T-helper 22 cell (primary cell): ENCODE measurements at places on chromosomes 11 and 22.
A peak's percentile ranks its signal among the peaks of the same experiment; 100 is the strongest.

- no peak for DNase-seq
These were observed 742.9 kb downstream of the LRRC4C start for GRCh38 chr11:40716344-40717130.

- no peak for DNase-seq
These were observed 52.8 kb downstream of the BCR start for GRCh38 chr22:23233084-23233531.

- no peak for DNase-seq
These were observed 32.2 kb upstream of the PTPRJ start for GRCh38 chr11:47948137-47948536.

DNA sequence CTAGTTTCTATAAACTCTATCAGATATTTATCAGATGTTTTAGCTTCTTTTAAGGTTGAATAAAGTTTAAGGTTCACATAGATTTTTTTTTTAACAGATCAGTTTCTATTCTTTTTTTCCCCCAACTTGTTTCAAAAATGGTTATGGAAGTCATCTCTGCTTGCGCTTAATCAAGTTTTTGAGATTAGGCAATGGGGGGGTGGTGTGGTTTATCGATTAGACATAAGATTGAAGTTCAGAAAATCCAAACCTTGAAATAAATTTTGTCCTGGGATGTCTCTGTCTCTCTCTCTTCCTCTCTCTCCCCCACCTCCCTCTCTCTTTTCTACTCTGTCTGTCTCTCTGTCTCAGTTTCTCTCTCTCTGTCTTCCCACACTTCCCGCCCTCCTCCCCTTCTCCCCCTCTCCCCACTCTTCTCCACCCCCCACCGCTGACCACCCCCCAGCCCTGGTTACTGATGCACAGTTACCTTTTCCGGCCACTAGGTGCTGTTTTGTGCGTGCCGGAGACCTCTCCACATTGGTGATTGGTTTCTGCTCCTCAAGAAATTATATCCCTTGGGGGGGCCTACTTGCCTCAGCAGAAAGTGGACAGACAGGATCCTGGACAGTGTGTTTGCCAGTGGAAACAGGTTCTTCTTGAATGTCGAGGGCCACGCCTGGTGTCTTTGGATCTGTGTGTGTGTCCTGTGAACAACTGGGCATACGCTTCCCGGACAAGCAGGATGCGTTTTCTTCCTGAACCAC is 29.7 kb upstream of the ANO1 start:
- DNase-seq = no peak

DNA sequence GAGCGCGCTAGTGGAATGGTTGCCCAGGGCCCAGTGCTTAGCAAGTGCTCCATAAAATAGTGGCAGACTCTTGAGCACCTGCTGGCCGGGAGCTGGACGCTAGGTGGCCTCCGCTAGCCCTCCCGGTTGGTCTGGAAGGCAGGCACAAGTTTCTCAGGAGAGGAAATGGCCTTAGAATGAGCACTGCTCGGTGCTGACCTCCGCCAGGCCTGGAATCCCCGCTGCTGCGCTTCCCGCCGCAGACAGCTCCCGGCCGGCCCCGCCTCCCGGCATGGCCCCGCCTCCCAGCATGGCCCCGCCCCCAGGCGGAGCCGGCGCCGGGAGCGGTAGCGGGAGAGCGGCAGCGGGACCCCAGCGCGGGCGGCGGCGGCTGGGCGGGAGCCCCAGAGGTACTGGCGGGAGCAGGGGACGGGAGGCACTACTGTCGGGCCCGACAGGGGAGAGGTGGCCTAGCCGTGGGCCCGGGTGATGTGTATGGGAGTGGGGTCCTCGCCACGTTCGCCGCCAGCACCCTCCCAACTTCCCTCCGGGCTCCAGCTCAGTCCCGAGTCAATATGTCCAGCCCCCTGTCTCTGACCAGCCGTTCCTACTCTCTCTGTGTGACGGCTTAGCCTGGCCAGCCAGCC is at the start of gene SIPA1:
TSS of gene SIPA1 (plus strand) at position 308 of the 626 bp plus-strand sequence. CDS start 2,821 bp downstream, outside the sequence.
- peak; percentile 61 for DNase-seq

DNA sequence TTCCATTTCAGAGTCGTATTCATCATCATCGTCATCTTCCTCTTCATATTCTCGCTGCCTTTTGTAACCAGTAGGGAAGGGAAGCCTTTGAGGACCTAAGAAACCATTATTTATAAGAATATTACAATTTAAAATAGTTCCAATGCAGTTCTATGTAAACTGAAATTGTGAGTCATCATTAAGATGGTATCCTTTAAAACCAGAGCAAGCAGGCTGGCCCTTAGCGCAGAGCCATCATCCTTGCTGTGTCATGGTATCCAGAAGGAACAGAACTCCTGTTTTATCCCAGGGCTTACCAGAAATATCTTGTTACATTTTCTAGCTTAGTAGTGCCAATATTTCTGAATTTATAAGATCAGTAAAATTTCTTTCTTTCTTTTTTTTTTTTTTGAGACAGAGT is 12.8 kb downstream of the MISFA start:
- no peak for DNase-seq

DNA sequence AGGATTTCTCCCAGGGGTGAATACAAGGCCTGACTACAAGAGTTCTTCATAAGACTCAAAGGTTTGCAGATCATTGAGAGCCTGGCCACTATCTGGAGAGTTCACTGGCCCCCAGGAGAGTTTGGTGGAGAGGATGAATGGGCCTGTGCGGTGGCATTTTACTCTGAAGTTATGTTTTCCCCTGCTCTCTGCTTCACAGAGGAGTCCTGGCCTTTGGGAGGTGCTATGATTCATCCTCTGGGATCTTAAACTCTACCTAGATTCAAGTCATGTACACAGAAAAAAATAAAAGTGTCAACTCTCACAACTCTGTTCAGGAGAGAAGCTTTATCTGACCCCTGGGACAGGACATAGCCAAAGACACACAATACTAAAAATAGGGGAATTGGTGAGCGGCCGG is 159.1 kb upstream of the CARD18 start:
- no peak for DNase-seq

- no peak for DNase-seq
These were observed 4.1 kb upstream of the SIK2 start for GRCh38 chr11:111598148-111598547.

DNA sequence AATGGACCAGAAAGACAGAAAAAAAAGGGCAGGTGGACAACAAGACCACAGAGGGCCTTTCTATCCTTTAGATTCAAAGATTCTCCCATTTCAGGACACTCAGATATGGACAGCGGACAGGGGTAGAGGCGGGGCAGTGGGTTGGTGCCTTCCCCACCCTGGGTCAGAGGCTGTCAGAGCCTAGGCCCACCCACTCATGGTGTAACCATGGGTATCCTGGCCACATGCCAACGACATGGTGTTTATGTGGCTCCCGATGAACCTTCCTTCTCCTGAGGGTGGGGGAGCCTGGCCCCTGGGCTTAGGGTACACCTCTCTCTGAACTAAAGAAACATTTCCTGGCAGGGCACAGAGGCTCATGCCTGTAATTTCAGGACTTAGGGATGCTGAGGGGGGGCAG is 14.3 kb upstream of the P2RY2 start:
- no peak for DNase-seq

GRCh38 chr11:70251659-70252321 is 18.7 kb upstream of the PPFIA1 start:
- no peak for DNase-seq

DNA sequence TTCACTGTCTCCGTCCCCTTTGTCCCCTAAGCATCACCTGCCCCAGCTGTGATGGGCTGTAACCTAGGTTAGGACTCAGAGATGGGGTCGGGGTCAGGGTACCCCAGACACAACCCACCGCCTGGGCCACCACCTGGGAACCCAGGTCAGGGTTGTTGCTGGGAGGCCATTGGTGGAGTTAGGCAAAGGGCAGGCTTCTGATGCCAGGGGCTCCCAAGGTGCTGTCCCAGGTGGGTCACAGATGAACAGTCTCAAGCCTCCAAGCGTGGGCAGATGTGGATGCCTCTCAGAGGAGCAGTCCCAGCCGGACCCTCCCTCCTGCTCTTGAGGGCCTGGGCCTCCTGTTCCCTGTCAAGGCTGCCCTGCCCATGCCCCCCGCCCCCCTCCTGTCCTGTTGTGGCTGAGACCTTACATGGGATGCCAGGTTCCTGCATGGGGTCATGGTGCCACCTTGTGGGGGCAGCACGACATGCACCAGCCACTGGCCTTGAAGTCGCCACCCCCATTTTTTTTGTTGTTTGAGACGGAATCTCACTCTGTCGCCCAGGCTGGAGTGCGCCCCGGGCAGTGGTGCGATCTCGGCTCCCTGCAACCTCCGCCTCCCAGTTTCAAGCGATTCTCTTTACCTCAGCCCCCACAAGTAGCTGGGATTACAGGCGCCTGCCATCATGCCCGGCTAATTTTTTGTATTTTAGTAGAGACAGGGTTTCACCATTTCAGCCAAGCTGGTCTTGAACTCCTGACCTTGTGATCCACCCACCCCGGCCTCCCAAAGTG is 12.1 kb downstream of the GATD1 start:
- DNase-seq = peak; percentile 22

DNA sequence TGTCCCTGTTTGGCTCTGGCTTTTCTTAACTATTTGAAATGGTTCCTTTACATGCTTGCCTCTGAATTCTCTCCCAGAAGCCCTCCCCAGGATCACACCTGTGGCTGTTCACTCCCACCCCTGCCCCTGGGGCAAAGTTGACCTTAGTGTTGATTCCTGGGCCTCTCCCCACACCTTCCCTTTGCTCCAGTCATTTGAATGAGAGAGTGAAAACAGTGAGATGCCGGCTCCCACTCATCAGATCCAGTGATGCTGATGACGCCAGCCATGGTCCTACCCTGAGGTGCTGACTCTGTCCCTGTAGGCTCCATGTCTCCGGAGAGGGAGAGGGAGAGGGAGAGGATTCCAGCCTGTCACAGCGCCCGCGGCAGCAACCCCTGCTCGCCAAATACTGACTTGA is 40.7 kb downstream of the LRP5 start:
- no peak for DNase-seq

DNA sequence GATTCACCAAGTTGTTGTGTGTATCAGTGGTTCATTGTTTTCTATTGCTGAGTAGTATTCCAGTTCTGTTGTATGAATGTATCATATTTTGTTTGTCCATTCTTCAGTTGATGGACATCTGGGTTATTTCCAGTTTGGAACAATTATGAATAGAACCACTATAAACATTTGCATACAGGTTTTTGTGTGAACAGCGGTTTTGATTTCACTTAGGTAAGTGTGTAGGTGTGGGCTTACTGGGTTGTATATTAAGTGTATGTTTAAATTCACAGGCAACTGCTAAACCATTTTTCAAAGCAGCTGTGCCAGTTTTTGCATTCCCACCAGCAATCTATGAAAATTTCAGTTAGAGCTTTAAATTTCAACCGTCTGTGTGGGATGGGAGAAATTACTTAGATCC is 217.8 kb downstream of the NELL1 start:
- DNase-seq = no peak

DNA sequence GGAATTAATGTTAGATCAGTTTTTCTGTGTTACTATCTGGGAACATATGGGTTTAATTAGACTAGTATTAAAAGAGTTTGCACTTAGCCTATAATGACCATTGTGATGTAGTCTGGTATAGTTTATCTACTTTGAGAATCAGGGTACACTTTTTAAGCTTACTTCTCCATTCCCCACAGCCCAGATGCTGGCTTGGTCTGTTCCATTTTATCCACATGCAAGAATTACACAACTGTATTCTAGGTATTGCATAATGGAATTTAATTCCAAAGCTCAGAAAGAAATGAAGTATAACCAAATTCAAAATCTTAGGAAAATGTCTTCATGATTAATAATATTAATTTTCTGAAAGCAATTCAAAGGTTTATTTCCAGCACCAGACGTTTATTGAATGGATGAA is 122.2 kb upstream of the PDGFD start:
- DNase-seq = no peak

DNA sequence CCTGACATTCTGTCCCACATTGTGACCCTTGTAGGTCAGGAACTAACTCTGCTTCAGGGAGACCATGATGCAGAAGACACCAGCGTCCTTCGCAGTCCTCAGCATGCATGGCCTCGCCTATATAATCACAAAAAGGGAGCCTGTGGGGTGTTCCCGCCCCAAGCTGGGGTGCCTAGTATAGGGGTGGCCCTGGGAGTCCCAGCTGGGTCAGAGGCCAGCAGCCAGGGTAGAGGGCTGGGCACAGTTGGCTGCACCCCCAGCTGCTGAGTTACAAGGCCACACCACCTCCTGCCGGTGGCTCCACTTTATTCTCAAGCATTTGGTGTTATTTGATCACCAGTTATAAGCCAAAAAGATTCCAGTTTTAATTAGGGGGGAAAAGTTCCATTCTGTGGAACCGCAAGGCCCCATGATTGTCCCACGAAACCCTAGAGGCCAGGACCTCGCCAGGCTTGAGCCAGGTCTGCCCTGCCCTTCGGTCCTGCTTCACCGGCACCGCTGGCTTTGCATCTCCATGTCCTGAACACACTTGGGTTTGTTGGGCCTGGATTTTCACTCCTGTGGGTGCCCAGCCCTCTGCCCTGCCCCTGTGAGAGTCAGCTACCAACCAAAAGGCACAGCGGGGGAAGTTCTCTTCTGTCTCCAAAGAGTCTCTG is 15.0 kb upstream of the GNB1L start:
- no peak for DNase-seq

- DNase-seq = no peak
These were observed 21.3 kb downstream of the PIWIL4 start for GRCh38 chr11:94588366-94588942.

DNA sequence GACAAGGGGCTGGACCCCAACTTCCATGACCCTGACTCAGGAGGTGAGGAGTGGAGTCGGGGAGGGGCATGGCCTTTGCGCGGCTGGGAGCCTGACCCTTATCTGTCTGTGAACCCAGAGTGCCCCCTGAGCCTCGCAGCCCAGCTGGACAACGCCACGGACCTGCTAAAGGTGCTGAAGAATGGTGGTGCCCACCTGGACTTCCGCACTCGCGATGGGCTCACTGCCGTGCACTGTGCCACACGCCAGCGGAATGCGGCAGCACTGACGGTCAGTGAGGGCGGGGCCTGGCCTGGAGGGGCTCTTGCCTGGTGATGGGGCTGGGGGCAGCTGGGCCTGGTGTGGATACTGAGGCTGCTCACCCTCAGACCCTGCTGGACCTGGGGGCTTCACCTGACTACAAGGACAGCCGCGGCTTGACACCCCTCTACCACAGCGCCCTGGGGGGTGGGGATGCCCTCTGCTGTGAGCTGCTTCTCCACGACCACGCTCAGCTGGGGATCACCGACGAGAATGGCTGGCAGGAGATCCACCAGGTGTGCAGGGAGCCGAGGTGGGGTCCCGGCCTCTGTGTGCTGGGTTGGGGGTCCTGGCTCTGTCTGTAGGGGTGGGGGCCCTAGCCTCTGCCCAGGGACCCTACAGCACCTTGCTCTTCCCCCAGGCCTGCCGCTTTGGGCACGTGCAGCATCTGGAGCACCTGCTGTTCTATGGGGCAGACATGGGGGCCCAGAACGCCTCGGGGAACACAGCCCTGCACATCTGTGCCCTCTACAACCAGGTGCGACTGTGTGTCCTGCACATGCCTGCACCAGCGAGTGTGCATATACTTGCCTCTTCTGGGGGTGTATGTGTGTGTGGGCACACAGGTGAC is 6.3 kb downstream of the SHANK3 start:
- DNase-seq = no peak

- DNase-seq = no peak
These were observed 575 bp downstream of the DUSP18 start for GRCh38 chr22:30667107-30667493.

DNA sequence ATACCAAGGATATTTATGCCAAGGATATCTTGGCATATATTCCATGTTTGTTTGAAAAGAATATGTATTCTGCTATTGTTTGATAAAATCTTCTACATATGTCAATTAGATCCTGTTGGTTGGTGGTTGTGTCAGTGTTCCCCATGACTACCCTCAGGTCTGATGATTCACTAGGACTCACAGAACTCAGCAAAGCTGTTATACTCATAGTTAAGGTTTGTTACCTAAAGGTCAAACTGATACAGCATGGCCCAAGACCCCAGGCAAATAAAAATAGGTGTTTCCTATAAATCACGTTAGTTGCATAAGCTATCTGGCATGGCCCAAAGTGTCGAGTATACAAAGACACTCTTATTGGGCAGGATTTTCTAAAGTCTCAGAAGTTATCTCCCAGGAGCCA is 30.2 kb upstream of the B3GNT6 start:
- DNase-seq = no peak
